ENCODE measurements at places on chromosomes 7 and 10. TPM values are rescaled to one million over a fixed set of nuclear protein-coding genes. Genes with fewer than 3 reads are reported as not detected.

DNA sequence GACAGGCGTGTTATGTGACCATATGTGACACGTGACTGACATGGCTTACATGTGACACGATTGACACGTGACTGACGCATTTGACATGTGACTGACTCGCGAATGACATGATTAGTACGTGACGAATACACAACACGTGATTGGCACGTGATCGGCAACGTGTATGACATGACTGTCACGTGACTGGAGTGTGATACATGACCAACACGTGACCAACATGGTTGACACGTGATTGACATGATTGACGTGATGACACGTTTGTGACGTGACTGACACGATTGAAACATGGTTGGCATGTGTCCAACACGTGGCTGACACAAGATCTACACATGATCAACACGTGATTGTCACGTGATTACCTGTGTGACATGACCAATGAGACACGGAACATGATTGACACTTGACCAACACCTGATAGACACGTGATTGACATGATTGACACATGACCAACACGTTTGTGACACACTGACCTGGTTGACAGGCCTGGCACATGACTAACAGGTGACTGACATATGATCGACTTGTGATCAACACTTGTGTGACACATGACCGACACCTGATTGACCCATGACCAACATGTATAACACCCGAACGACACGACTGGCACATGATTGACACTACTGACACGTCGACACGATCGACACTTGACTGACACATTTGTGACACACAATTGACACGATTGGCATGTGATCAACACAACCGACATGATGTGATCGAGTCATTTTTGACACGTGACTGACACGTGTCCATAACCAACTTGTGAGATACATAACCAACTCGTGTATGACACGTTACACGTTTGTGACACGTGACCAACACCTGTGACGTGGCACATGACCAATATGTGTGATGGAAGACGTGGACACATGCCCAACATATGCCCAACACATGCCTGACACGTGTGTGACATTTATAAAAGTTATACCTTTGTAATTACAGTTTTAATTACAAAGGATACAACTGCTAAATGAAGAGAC lies 21.1 kb downstream of the CRPPA start:
- DNase-seq: no peak

DNA sequence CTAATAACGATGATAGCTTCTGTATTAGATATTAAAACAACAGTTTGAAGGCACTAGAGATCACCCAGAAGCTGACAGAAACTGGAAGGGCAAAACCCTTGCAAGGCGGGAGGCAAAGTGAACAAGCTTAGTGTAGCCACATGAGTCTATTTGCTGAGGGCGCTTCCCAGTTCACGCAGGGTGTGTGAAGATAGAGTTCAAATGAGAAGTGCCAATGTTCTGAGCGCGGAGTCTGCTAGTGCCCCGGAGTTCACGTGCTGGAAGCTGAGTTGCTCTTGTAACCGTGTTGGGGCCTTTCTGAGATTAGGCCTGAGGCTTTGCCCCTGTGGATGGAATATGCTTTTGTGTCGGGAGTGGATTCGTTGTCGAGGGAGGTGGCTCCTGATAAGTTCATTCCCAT lies 16.6 kb upstream of the GTPBP4 start:
- DNase-seq: no peak

- no peak for DNase-seq
Observed at GRCh38 chr10:128958834-128959690, 508.0 kb upstream of the MGMT start.

GRCh38 chr10:12556039-12556438 lies 206.7 kb downstream of the CAMK1D start:
- DNase-seq: no peak

DNA sequence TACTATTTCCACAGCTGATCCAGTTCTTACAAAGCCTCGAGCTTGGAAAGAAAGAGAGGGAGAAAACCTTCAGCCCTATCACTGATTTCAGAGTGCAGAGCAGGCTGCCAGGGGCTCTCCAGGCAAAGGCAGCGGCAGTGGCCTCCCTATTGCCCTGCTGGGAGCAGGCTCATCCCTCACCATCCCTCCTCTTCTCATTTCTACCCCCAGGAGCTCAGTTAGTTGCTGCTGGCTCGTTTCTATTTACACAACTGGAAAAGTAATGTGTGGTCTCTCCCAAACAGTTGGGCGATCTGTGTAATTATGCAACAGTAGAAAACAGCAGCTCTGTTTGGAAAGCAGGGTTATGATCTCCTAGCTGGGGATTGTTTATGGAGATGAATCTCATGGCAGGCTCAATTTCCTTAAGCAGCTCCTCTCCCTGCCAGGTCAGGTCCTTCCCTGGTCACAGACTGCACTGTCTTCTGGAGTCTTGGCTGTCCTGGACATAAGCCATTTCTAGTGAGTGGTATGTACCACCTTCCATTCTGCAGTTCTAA lies 28.7 kb upstream of the TNS3 start:
- DNase-seq: no peak

CLCN1 gene
- 0.23 TPM for total RNA-seq

ANXA11 gene
- total RNA-seq: 80.1 TPM

DNA sequence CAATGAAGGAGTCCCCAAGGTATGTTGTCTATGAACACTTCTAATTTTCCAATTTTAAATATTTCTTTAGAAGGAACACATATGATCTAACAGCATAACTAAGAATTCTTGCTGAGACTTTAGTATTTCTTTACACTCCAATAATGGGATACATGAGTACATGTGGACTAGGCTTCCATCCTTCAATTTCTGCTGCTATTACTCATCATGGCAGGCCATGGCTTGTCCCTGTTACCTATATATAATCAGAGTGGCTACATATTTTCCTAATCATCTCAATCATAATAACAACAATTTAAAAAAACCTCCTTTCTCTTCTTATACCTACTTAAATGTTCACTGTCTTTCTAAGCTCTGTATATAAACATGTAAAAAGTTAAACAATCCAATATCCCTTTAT lies 60.3 kb upstream of the TAC1 start:
- no peak for DNase-seq

DNA sequence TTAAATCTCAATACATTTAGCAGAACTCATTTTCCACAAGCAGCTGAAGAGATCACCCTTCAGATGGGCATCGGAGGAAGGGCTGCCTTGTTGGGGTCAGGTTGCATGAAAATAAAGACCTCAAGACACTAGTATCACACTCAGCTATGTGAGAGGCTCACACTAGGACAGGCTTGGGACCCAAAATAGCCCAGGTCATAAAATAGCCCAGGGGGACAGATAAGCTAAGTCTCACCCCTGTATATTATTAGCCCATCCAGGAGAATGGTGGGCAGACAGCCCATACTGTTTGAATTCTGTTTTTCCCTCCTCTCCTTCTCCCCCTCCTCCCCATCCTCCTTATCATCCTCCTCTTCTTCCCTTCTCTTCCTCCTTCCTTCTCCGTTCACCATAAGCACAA lies 415.1 kb upstream of the C7orf33 start:
- no peak for DNase-seq

CUL1 gene
- total RNA-seq: 53.3 TPM
